ENCODE measurements at places on chromosomes 1 and 21.

- DNase-seq, result peak; percentile 66
Measured at GRCh38 chr1:165592945-165593823, 37.9 kb upstream of the MGST3 start.

- DNase-seq, result no peak
Measured at GRCh38 chr1:44119525-44119924, 904 bp downstream of the KLF17 start.

GRCh38 chr1:61692155-61692800, 32.7 kb downstream of the TM2D1 start:
- no peak for DNase-seq

GRCh38 chr1:225422795-225423517, 4.9 kb downstream of the LBR start:
- DNase-seq, result no peak

GRCh38 chr1:116472431-116472961, 98.3 kb downstream of the CD58 start:
- DNase-seq, result no peak

DNA sequence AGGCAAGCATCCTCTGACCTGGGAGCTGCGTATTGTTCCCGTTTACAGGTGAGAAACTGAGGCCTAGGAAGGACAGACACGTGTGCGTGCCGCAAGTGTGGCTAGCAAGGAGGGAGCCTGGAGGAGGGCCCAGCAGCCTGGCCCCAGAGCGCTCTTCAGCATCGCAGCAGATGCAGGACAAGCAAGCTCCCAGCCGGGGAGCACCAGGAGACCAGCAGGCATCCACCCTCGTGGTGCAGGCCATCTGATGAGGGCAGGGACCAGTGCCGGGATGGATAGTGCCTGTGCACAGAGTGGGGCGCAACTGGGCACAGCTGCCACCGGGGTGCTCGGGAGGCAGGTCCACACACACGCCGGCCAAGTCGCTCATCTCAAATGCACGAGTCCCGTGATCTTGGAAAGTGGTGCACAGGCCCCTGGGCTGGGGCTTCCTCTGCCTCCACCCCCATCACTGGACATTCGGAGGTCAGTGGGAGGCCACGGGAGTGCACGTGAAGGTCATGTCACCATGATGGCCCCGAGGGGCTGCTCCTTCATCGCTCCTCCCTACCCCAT, 55.1 kb downstream of the COL18A1 start:
- no peak for DNase-seq

DNA sequence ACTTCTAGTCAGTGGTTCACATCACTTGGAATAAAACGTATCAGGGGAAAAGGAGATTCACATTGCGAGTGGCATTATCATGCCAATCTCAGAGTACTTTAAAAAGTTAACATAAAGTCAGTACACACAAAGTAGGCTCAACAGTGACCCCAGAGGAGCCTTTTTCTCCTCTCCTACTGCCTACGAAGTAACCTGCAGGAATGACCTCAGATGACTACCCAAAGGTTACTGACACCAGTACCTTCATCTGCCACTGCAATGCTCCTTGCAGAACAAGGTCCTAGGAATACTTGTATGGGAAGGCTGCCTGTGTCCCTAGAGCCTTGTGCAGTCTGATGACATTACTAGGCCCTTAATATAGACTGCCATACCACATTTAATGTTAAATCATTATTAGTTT, 389.8 kb upstream of the LYPLAL1 start:
- DNase-seq, result no peak

GRCh38 chr1:175803413-175803812, 60.0 kb upstream of the TNR start:
- DNase-seq, result no peak

- DNase-seq, result no peak
Measured at GRCh38 chr21:21210552-21210951, 212.3 kb downstream of the NCAM2 start.

- DNase-seq, result no peak
Measured at GRCh38 chr1:192951691-192952460, 107.3 kb downstream of the UCHL5 start.

DNA sequence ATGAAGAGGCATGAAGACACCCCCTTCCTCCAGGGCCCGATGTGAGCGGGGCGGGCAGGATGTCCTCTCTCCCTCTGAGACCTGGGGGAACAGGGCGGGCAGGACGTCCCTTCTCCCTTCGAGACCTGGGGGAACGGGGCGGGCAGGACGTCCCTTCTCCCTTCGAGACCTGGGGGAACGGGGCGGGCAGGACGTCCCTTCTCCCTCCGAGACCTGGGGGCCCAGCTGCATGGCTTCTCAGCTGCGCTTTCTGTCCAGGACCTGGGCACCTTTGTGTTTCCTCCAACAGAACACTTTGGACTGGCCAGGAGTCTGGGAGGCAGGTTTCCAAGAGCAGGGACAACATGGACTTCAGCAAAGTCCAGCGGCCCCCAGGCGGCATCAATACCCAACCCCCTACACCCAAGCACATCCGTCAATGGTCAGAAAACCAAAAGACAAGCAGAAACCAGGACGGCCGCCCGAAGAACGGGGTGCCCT, 30.8 kb upstream of the ADARB1 start:
- no peak for DNase-seq

GRCh38 chr1:200183637-200184036, 156.1 kb downstream of the NR5A2 start:
- DNase-seq, result no peak

DNA sequence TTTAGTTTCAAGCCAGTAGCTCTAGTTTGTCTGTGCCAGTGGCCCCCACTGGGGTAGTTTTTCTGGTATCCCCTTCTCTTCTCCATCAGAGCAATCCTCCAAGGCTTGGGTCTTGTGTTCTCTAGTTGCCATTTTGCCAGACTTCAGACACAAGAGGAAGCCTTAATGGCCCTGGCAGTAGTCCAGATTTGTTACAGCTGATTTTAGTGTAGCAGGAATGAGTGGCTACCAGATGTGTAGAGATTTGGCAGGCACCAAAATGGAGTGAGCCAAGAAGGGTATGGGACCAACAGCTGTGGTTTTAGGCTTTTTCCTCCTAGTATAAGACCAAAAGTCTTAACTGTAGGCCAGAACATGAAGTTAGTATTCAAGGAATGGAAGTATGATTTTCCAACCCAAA, 56.8 kb downstream of the ACP6 start:
- DNase-seq, result no peak

DNA sequence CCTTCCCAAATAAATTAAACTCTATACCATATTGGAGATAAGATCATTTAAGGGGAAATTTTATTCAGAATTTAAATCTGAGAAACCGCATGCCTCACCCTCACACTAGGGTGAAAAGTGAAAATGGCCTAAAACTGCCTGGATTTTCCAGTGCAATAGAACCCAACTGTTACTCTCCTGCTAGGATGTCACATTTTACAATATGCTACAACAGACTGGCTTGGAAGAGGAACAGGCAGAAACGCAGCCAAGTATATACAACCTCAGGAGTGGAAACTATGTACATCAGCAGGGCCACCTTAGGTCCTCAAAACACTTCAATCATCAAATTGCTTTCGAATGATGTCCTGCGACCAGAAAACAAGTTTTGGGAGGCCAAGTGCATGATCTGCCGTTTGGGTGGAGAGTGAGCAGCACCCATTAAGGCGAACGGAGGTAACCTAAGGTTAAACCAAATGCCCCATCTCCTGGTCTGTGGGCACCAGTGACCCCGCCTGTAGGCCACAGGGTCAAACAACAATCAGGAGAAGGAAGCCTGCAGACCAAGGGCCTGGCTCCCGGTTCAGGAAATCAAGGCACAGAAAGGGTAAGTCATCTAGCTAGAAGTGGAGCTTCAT, 4.9 kb downstream of the RCAN1 start:
- no peak for DNase-seq

DNA sequence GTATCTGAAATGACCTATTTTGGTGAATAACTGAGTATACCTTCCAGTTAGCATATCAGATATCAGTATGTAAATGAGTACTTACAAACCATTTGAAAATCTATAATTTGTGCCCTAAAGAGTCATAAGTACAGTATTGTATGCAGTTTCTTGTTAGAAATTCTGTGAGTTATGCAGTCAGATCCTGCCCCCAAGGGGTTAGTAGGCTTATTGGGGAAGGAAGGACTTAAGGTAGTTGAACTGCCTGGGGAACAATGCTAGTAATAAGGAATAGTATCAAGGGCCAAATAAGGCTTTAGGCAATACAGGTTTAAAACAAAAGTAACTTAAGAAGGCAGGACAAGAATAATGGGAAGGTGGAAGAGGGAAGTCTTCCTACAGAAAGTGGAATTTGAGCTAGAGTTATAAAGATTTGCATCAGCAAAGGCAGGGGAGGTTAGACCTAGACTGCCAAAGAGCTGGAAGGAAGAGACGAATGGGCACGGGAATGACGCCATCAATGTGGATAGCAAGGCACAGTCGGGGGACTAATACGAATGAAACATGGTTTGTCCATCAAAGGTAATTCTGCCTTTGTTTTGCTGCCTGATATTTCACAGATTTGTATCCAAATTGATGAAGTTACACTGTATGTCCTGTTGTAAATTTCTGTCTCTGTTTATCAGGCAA, 182.9 kb upstream of the DPYD start:
- no peak for DNase-seq
